Islet precursor cell (in vitro differentiated cells): ENCODE measurements at places on chromosomes 11 and 22.

GRCh38 chr11:35012467-35013191 lies 96.2 kb downstream of the PDHX start:
- no peak for DNase-seq

- no peak for DNase-seq
These were observed 133.9 kb upstream of the BMAL1 start for GRCh38 chr11:13143486-13144297.

GRCh38 chr11:1253103-1253485 lies 30.2 kb downstream of the MUC5B start:
- DNase-seq = no peak

- no peak for DNase-seq
These were observed 666.0 kb upstream of the RAG2 start for GRCh38 chr11:37264060-37264459.

DNA sequence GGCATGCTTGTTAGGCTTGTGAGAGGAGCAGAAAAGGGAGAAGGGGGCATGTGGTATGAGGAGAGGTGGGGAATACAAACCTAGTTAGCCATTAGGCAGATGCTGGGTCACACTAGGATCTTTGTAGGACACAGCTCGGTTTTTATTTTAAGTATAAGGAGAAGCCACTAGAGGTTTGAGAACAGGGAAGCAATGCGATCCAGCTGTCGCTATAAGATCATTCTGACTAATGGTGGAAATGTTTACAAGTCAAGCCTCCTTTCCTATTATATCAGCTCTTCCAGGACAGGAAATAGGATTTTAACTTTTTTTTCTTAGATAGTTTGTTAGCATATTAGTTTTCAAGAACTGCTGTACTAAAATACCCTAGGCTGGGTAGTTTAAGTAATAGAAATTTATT lies 609.9 kb downstream of the INSC start:
- DNase-seq = no peak

DNA sequence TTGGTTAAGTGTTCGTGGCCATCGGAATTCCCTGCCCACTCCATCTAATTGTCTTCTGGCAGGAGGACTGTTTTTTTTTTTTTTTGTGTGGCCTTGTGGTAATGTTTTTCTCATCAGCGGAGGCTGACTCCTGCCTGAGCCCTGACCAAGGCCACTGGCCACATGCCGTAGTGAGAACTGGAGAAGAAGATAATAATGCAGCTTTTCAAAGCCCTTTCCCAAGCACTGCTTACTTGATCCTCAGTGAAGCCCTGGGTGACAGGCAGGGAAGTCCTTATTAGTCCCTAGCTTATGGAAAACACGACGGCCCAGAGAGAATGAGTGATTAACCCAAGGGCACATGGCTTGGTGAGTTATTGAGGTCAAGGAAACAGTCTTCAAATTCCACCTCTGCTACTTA lies 71.2 kb downstream of the ADM start:
- no peak for DNase-seq

DNA sequence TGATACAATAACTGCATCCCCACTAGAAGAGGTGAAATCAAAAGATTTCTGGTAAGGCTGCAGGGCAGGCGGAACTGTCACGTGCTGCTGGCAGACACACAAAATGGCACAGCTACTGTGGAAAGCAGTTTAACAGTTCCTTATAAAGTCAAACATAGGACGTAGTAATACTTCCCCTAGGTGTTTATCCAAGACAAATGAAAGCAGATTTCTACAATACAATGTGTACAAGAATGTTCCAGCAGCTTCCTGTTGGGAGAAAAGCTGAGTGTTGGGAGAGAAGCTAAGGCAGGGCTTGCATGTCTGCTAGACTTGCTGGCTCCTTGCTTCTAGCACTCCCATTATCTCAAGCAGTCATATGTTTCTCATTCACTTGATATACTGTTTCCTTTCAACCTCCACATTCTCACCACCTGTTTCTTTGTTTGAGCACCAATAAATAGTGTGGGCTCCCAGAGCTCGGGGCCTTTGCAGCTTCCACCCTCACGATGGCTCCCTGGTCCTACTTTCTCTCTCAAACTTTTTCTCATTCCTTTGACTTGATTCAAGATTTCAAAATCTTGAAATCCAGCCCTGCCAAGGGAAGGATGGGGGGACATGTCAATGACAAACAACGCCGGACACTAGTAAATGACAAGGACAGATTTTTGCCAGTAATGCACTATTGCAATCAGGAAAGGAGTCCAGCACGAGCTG lies 21.2 kb upstream of the IL17RA start:
- DNase-seq = no peak

DNA sequence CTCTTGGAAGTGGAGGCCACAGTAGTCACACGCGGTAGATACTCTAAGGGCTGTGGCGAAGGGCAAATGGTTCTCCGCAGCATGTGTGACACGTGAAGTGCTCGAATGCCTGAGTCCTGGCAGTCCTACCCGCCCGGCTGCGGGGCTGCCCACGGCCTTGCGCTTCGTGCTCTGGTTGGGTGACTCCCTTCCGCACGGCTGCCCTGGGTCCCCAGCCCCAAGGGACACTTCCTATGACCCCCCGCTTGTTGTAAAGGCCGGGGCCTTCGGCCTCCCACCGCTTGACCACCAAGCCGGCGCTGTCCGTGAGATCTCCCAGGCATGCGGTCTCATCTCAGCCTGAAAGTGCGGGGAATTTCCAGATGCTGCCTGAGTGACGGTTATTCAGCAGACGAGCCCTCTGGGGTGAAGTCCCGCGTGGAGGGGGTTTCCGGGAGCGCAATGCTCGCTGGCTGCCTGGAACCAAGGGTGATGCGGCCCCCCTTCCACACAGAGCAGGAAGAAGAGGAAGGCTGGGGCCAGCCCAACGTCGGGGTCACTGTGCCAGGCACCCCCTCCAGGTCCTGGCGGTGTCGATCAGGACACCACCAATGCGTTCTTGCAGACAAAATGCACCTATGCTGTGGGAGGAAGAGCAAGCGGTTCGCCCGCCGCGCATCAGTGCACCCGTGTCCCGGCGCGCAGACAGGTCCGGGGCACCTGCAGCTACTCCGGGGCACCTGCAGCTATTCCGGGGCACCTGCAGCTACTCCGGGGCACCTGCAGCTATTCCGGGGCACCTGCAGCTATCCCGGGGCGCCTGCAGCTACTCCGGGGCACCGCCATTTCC lies 171.2 kb downstream of the OPCML start:
- no peak for DNase-seq

DNA sequence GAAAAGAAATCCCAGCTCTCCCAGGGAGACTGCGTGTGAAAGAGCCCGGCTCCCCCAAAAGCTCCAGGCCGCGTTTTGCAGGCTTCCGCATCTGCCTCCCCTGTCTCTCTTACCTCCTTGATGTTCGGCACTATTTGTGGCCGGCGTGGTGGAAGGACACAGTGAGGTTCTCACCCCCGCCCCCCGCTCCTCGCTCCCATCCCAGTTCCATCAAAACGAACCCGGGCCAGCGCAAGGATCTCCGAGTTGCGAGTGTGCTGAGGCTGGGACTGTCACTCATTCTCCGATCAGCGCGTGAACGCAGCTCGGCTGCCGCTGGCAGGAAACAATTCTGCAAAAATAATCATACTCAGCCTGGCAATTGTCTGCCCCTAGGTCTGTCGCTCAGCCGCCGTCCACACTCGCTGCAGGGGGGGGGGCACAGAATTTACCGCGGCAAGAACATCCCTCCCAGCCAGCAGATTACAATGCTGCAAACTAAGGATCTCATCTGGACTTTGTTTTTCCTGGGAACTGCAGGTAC lies at the start of gene NCAM1:
Gene NCAM1 (plus strand): TSS at position 275 of the 523 bp plus-strand sequence.
- peak; percentile 97 for DNase-seq

DNA sequence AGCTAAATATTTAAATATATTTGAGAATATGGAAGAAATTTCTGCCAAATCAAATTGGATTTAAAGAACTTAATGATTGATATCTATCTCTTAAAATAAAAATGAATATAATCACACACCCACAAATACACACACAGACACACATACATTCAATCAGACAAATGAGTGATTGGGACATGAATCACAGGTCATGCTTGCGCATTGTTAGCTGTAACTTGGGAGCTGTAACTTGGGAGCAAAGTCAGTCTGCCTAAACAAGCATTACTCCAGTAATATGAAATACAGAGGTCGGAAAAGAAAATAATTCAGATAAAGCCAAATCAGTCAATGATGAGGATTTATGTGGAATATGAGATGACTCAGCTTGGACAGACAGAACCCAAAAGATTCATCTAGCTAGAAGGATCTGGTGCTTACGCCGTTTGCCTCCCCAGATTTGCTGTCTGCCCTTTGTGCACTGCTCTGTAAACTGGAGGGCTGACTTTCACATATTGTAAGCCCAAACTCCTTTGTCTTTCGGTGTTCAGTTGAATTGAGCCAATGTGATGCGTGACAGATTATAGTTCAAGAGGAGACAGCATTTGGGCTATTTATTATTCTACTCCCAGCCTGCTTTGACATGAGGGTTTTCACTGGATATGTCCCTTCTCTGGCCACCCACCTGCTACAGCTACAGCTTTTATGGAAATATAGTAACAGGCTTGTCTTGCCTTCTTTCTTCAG lies 1.6 kb downstream of the OR56B1 start:
- no peak for DNase-seq

- DNase-seq = no peak
These were observed 84.8 kb downstream of the TP53I11 start for GRCh38 chr11:44865866-44866272.

DNA sequence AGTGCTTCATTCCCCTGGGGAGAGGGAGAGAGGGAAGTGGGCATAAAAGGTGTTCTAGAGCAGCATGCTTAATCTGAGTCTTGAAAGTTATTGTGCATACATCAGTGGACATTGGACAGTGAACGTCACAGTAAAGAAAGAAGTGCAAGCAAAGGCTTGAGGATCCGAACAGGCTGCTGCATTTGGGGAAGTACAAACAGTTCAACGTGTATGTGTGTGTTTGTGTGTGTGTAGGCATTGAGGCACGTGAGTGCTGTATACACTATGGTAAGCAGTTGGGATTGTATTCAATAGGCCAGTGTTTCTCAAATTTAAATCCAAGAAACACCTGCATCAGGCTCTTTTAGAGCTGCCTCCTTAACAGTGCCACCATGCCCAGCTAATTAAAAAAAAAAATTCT lies 10.4 kb upstream of the EIF3M start:
- no peak for DNase-seq
